ENCODE measurements at places on chromosomes 6 and 20. TPM values are rescaled to one million over a fixed set of nuclear protein-coding genes. Genes with fewer than 3 reads are reported as not detected.

DNA sequence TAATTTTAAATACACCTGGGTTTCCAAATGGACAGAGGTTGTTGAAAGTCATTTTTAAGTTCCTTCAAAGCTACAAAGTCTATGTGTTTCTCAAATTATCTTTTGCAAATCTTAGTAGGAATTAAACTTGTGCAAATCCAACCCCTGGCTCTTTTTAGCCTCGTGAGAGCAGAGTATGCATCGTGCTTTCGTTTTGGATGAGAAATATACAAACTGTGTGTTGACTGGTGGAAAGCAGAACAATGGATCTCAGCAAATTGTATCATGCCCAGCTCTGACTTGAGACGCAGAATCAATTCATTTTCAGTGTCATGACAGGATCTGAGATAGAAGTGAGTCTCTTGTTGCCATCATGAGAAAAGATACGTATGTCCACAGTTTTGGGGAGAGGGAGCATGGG lies 542.4 kb upstream of the FLRT3 start:
- no peak for DNase-seq
- no peaks in the 10 kb centered on the region for H3K4me1 ChIP-seq
- H3K4me3 ChIP-seq, result no peak overlapping the region

LZTS3 gene
- total RNA-seq, result 15.6 TPM

PREX1 gene
- total RNA-seq, result 33.9 TPM

GRCh38 chr6:26309731-26310142 lies 55.3 kb upstream of the BTN3A2 start:
- no peak overlapping the region for H3K4me3 ChIP-seq
- H3K27me3 ChIP-seq, result no peaks in the 10 kb centered on the region

DNA sequence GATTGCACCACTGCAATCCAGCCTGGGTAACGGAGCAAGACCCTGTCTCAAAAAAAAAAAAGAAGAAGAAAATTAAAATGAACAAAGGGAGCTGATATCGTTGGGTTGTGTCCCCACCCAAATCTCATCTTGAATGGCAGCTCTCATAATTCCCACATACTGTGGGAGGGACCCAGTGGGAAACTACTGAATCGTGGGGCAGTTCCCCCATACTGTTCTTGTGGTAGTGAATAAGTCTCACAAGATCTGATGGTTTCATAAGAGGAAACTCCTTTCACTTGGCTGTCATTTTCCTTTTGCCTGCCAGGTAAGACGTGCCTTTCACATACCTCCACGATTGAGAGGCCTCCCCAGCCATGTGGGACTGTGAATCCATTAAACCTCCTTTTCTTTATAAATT lies 149.4 kb downstream of the PREX1 start:
- H3K36me3 ChIP-seq, result peaks cover 13% of the 10 kb centered on the region
- no peaks in the 10 kb centered on the region for H3K27me3 ChIP-seq
- H3K4me3 ChIP-seq, result no peak overlapping the region
- no peak for DNase-seq
- H3K4me1 ChIP-seq, result peaks cover 15% of the 10 kb centered on the region
